ENCODE measurements at places on chromosomes 2 and 18. TPM values are rescaled to one million over a fixed set of nuclear protein-coding genes. Genes with fewer than 3 reads are reported as not detected.

- DNase-seq, result no peak
Measured at GRCh38 chr2:100616841-100617390, 54.1 kb downstream of the PDCL3 start.

DNA sequence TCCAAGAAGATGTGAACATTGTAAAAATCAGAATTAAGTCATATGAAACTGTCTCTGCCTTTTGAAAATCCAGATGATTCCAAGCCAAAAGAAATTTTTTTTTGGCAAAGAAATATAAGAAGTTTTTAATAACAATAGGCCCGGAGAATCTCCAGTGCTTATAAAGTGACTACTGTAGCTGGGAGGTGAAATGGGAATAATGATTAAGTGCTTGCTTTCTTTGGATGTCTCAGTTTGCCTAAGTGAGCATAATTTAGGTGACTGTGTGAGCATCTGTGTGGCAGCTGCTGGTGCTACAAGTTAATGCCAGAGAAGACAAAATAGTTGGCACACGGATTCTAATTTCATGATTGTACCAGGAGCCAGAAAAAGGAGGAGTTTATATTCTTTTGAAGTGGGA is 185.0 kb downstream of the LTBP1 start:
- DNase-seq, result no peak

DNA sequence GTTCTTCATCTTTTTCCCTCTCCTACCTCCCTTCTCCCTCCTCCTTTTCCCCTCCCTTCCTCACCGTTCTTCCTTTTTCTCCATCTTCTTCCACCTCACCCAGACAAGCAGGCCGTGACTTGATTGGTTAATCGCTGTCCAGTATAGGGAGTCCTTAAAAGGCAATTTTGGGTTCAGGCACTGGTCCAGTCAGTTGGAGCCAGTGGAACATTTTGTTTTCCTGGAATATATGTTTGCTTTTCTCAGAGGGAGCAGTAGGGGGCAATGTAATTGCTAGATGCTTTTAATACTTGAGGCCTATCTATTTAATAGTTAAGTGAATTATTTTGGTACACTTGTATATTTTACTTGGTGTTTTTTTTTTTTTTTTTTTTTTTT is 15.0 kb downstream of the ELAC1 start:
- no peak for DNase-seq

DNA sequence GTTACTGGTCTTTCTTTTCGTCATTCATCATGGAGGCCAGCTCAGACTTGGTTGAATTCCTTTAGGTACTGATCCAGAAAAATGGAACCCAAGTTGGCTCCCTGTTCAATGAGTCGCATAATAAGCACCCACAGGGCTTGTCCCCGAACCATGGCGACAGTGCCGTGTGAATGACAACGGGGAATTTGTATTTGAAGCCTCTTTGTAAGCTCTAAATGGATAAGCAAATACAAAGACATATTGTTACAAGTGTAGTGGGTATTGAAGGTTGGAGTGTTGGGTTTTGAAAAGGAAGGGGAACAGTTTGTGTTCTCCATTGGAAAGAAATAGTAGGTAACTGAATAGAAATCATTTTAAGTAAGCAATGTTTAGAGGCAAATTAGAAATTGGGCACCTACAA is 288.9 kb downstream of the SLC4A3 start:
- no peak for DNase-seq

- no peak for DNase-seq
Measured at GRCh38 chr2:199583676-199584075, 125.9 kb upstream of the SATB2 start.

DNA sequence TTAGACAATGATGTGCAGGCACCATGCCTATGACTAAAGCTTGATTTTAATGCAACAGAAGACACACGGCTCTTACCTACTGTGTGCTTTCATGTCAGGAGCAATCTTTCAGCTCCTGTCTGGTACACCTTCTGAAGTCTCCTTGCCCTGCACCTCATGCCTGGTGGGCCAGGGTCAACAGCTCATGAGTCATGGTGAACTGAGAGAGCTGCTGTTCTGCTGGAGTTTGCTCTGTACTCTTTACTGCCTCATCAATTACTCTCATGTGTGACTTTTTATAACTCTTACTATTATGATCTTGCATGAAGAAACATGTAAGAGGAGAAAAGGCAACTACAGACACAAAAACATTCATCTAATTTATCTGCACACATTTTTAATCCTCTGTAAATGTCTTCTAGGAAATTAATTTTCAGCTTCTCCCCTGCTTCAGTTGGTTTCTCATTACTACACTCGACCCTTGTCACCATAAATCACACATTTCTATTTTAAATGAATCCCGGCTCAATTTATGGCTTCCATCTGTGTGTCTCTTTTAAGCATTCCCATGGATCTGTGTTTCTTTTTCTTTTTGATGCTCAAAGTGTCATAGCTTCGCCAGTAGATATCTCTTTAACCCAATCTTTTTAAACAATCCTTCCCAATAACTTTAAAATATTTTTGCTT is 9.7 kb downstream of the SERPINB7 start:
- DNase-seq, result no peak

- DNase-seq, result no peak
Measured at GRCh38 chr18:70158992-70159717, 46.3 kb downstream of the RTTN start.

GRCh38 chr2:145524303-145524702 is 1004.4 kb upstream of the ZEB2 start:
- no peak for DNase-seq

GRCh38 chr2:98027538-98027937 is 31.8 kb upstream of the TMEM131 start:
- no peak for DNase-seq

Gene TCF4
- 15.7 TPM for total RNA-seq

Gene LYPD6B
- total RNA-seq, result 5.3 TPM

Measured in kidney epithelial cell (primary cell).